NT2/D1 (cell line): ENCODE measurements at places on chromosomes 16 and 17.

GRCh38 chr16:29675811-29676643, 3.0 kb upstream of the QPRT start:
- no peak for DNase-seq

DNA sequence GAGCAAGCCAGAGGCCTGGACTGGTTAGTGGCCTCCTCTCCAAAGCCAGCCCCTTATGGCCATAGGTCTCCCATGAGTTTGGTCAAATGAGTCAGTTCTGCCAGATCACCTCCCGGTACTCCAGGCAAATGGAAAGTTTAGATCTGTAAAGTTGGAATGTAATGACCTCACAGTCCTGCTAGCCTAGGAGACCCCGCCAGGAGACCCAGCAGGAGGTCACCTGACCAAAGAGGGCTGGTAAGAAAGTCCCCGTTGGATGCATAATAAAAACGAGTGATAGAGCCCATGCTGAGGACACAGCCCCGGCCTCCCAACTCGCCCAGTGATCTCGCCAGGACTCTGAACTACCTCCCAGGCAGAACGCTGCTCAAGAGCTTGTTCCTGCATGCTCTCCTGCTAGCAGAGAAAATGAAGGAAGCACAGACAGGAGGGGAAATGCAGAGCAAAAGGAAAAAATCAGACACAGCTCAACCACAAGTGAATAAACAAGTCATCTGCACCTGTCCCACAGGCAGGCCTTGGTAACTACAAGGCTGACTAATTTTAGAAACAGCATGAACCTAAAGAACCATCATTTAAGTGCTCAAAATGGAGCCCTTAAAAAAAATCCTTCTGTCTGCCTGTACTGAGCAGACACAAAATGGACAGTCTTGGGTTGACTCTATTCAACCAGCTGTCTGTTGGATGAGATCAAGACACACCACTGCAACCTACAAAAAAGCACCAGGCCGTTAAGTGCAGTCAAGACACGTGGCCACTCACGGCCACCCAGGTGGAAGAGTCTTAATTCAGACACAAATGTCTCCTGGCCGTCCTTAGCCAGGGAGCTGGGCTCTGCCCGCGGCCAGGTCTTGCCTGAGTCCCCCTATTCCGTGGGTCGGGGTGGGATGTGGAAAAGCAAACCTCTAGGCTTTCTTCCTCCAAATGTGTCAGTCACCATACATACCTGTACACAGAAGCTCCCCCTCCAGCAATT, 9.2 kb downstream of the CDIP1 start:
- peak; percentile 68 for DNase-seq

DNA sequence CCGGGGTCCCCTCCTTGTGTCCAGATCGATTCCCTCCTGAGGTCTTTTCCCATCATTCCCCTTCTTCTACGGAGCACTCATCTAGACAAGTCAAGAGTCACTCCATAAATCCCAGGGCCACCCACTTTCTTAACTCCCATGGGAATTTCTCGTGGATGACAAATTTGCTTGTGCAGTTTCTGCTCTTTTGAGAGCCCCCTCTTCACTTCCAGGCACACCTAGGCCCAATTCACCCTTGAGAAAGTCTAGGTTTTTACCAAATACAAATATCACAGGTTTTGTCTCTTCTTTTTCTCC, 522 bp upstream of the POLDIP2 start:
- DNase-seq: no peak

DNA sequence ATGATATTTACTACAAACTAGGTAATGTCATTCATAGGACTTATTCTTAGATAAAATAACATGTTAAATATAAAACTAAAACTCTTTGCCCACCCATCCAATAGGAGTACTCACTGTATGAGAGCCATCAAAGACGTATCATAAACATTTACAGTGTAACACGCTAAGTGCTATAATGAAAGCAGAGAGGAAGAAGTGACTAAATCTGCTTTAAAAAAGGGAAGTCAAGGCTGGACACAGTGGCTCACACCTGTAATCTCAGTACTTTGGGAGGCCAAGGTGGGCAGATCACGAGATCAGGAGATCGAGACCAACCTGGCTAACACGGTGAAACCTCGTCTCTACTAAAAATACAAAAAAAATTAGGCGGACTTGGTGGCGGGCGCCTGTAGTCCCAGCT, 32.4 kb downstream of the SPAG9 start:
- no peak for DNase-seq

GRCh38 chr17:73224237-73224636, 31.4 kb downstream of the COG1 start:
- no peak for DNase-seq

- no peak for DNase-seq
These were observed 73.9 kb downstream of the GNAO1 start for GRCh38 chr16:56265184-56265583.

DNA sequence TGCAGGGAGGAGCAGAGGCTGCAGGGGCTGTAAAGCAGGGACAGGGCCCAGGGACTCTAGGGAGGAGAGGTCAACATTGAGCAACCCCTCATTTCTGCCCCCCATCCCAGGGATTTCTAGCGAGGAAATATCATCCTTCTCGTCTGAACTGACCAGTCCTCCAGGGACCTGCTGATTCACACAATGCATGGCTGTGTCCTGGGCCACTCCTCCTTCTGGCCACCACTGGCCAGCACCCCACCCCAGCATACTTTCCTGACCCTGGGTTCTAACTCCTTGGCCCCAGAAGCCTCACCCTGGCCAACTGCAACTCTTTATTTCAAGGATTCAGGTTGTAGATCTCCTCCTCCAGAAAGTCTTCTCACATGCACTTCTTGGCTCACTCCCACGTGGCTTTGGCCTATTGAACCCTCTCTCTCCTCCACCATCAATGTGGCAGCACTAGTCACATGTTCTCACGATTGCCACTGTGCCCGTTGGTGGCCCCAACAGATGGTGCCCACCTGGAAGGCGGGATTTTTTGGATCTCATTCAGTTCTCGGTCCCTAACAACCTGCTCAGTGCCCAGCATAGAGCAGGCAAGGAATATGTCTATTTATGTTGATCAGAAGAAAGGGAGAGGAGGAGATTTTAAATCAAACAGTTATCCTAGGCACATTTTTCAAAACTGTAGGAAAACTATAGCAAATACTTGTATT, 41.5 kb downstream of the CUEDC1 start:
- DNase-seq: no peak

DNA sequence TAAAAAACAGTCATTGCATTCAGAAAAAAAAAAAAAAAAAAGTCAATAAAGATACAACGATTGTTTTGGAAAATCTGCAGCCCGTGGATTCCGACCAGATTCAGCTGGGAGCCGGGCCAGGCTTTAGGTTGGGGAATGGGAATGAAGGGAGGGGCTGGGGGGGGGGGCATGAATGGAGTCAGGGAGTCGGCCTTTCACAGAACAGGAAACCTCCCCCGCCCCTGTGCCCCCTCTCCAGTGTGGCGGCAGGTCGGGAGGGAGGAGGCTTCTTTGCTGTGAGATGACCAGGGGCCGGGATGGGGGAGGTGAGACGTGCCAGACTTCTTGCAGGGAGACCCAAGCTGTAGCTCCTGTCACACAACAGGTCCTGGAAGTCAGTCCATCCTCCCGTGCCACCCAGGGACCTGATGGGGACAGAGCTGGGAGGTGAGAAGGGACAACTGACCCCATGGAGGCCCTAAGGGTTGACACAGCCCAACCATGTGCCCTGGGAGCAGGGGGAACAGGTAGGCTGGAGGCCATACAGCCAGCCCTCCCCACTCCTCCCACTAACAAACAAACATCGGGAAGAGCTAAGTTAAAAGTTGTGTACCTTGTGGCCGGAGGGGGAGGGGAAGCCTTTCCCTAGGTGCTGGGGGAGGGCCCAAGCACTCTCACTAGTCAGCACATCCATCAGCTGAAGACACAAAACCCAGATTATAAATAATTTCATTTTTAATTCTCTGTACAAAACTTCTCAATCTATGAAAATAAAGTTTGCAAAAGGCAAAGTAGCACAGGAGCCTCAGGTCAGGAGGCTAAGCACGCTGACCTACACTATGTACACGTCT, 25.2 kb downstream of the SREBF1 start:
- DNase-seq: no peak

- DNase-seq: no peak
These were observed 20.1 kb upstream of the ALDH3A1 start for GRCh38 chr17:19768046-19768782.

DNA sequence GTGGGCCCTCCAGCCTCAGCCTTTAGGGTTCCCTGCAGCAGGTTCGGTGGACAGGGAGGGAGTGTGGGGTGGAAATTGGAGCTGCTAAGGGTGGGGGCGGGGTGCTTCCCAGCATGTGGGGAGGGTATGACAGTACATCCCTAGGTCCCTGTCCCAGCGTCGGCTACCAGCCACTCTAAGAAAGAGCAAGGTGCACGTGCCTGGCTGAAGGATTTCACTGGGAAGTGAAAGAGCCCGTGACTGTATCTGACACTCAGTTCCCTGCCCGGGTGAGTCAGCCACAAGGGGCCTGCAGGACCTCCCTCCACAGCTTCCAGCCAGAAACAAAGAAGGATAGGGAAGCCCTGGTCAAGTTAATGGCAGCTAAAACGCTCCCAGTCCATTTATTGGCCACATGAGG, 4.1 kb downstream of the SNRNP25 start:
- DNase-seq: no peak
